ENCODE measurements at places on chromosomes 1 and 21.

GRCh38 chr1:230122366-230123279 is 55.6 kb downstream of the GALNT2 start:
- DNase-seq = no peak

- DNase-seq = no peak
Observed at GRCh38 chr1:245179706-245180105, 24.9 kb downstream of the KIF26B start.

DNA sequence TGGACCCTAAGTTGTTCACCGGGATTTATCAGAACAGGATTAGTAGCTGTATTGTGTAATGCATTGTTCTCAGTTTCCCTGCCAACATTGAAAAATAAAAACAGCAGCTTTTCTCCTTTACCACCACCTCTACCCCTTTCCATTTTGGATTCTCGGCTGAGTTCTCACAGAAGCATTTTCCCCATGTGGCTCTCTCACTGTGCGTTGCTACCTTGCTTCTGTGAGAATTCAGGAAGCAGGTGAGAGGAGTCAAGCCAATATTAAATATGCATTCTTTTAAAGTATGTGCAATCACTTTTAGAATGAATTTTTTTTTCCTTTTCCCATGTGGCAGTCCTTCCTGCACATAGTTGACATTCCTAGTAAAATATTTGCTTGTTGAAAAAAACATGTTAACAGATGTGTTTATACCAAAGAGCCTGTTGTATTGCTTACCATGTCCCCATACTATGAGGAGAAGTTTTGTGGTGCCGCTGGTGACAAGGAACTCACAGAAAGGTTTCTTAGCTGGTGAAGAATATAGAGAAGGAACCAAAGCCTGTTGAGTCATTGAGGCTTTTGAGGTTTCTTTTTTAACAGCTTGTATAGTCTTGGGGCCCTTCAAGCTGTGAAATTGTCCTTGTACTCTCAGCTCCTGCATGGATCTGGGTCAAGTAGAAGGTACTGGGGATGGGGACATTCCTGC is 3.9 kb upstream of the OLFML3 start:
- DNase-seq = no peak

- no peak for DNase-seq
Observed at GRCh38 chr1:32336591-32336932, 529 bp upstream of the MARCKSL1 start.

- DNase-seq = no peak
Observed at GRCh38 chr1:155703216-155703615, 14.3 kb downstream of the DAP3 start.

DNA sequence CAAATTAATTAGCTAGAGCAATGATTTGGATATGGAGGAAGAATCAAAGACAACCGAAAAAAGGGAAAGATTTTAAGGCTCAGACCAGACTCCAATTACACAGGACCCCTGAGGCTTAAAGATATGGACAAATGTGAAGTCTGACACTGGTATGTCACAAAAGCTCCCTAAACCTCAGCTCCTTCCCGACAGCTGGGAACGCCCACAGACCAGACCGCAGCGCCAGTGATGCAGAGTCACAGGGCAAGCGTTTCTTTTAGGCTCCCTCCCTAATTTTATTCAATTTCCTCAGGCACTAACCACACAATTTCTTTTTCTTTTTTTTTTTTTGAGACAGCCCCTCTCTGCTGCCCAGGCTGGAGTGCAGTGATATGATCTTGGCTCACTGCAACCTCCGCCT is 40.2 kb downstream of the NID1 start:
- DNase-seq = no peak

DNA sequence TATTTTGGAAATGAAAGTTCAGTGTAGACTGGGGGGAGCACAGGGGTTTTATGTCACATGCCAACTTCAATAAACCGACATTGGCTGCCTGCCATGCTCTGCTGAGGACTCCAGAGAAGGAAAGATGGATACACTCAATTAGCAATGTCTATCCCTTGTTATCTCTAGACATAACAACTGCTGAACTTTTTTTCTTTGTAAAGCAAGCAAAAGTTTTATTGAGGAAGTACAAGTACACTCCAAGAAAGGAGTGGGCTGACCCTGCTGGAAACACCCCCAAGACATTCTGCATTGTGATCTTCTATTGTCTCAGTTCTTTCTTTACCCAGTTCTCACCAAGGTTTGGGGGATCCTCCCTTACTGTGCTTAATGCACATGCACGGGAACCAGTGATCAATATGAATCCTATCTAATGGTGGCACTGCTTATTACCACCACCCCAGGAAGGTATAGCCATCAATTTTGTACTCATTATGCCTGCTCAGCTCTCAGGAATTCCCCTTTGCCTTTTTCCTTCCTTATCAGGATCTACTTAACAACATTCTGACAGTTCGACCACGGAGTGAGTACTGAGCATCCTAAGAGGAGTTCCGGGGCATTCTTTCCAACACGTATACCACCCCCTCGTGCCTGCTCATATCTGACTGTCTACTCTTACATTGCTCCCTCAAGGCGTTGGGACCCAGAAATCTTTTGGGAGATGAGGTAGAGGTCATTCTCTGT is 28.7 kb downstream of the SYNJ1 start:
- DNase-seq = no peak
